ENCODE measurements at places on chromosomes 6 and 20.

GRCh38 chr6:86789779-86790411 is 147.4 kb upstream of the HTR1E start:
- no peak for DNase-seq

DNA sequence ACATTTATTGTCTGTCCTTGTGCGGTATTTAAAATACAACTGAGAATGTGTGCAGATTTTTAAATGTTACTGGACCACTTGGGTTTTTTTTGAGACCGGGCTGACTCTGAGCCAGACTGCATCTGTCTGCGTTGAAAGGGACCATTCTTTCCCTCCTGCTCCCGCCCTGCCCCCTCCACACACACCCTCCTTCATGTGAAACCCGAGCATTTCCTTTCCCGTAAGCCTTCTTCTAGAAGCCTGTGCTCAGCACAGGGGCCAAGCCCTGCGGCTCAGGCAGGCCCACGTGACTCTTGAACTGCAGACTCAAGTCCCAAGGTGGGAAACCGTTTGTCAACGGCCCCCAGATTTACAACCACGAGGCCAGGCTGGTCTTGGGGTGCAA is 82.7 kb upstream of the FOXC1 start:
- peak; percentile 22 for DNase-seq

- DNase-seq: no peak
Observed at GRCh38 chr6:145960918-145961589, 3.1 kb downstream of the SHPRH start.

DNA sequence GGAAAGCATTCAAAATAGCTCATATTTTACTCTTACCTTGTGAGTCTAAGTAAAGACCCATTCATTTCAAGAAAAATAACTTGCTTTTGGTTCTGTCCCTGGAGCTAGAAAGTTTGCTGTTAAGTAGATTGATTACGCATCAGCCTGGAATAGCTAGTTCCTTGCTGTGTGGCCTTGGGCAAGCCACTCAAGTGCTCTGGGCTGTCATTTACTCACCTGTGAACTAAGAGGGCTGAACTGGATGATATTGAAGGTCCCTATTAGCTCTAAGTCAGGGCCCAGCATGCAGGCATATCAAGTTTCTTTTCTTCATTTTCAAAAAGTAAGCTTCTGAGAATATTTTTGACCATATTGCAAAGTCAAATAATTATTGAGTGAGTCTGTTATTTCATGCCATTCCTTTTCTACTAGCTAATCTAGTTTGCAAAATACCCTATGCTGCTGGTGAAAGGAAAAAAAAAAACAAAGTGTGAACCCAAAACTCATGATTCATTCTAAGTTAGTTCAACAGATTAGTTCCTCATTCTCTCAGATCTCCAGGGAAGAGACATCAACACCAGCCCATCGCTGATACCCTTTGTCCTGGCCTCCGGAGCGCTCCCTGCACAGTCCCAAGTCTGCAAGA is 106.5 kb upstream of the GMDS start:
- DNase-seq: no peak

DNA sequence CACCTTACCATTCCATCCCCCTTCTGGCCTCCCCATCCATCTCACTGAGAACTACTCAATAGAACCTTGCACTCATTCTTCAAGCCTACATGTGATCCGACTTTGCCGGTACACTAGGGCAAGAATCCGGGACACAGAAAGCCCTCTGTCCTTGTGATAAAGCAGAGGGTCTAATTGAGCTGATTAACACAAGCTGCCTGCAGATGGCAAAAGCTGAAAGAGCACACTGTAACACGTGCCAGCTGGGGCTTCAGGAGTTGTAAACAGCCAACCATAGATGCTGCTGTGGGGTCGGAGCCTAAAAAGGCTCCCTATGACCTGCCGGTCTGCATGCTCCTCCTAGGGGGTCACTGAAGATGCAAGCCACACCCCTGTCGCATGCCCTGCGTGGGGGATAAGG is 124.1 kb downstream of the RNF144B start:
- DNase-seq: no peak

DNA sequence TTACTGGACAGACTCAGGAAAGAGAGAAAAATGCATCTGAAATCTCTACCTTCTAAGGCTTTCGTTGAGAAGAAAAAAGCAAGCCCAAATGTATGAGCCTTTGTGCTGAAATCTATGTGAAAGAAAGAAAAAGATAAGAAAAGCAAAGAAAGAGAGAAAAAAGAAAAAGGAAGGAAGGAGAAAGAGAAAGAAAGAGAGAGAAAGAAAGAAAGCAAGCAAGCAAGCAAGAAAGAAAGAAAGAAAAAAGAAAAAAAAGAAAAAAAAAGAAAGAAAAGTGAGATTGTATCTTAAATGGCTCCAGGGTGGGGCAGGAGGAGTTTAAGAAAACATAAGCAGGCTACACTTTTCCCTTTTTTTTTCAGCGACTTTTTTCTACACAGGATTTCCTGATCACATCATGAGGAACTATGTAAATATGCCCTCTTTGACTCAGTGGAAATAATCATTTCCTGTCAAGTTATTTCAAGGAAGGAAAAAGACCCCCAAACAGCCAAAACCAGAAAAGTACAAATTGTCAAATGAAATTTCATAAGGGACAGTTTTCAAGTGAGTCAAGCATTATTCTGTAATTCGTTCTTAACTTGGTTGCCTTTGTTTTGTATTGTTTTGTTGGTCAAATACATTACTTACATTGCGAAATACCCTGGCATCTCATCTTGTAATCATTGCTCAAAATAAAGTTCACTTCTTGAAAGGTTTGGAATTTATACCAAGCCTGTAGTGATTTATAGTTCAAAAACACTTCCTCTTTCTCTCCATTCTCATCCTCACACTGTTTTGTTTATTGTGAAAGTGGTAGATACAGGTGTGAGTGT is 79.5 kb upstream of the RNF217 start:
- DNase-seq: no peak

DNA sequence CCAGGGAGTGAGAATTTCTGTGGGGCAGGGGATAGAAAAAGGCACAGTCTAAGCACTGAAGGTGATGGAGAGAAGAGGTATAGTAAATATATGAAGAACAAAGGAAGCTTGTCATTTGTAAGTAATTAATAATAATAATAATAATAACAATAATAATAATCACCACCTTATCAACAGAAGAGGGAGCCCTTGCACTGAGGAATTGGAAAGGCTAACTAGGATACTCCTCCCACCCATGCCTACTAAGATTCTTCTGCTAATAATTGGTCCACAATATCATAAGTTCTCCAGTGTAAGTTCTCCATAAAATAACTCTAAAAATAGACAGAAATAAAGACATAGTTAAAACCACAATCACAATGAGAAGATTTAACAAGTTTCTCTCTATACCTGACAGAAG is 912 bp upstream of the OR12D3 start:
- no peak for DNase-seq

DNA sequence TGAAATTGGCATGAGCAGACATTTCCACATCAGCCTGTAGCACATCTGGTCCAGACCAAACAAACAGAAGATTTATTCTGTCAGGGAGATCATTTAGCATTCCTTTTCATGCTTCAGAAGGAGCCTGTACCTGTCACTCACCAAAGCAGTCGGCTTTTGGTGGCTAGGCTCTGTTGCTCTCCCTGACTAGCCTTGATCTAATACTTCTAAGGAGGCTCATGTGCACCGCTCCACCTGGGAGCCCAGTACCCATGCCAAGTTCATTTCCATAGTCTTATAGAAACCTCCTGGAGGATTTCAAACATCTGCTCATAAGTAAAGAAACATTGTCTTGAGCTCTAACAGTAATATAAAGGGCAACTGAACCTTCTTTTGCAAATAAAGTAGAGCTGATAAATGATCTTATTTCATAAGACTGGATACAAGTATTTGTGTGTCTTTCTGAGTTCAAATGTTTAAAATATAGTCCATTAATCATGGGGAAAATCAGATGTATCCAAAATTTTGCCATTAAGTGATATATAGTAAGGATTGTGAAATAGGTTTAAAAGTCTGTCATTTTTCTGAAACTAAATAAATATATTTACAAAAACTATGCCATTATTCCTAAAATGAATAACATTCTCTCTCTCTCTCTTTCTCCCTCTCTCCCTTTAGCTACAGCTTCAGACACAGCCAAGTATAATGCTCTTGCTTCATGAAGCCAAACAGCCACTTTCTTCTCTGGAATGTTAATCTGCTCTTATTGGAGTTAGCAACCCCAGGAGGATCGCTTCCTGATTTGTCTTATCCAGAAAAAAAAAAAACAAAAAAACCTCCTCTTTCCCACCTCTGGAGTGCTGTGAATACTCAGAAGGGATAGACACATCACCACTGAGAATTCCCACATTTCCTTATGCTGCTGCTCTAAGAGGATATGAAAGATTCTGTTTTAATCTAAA is 192.7 kb upstream of the TFAP2D start:
- no peak for DNase-seq

DNA sequence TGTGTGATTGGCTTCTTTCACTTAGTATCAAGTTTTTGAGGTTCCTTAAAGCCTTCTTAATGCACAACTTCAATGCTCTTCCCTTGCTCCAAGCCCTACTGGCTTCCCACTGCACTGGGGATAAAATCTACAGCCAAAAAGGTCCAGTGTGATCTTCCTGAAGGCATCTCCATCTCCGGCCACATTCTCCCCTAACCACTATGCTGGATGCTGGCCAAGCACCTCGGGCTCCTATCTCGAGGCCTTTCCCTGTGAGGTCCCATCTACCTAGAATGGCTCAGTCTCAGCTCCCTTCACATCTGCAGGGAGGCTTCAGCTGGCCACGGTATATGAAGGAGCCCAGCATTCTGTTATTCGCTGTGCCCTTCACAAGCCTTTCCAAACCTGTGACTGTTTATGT is 48.1 kb downstream of the CNKSR3 start:
- DNase-seq: no peak

DNA sequence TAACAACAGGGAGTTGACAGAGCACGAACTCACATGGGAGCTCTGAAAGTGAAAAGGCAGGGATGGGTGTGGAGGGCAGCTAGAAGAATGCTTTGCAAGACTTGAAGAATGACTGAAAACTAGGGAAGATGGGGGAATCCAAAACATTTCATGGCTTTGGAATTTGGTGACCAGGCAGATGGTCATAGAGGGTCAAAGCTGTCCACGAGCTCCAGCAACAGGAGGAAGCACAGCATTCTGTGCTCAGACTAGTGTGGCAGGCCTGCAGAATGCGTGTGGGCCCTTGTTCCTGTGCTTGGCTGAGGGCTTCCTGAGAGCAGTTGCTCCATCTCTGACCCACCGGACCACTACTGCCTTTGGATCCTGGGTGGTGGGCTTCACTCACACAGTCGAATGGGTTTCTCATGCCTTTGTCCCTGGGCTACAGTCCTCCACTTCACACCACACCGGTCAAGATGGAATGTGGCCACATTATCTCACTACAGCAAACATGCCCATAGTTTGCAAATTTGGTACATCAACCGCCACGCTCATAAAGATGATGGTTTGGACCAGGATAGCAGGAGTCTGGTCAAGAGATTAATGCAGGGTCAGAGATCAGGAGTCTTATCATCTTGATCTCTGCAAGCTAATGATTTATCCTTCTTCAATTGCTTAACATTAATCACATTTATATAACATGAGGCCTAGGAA is 100.7 kb downstream of the SGK1 start:
- no peak for DNase-seq

DNA sequence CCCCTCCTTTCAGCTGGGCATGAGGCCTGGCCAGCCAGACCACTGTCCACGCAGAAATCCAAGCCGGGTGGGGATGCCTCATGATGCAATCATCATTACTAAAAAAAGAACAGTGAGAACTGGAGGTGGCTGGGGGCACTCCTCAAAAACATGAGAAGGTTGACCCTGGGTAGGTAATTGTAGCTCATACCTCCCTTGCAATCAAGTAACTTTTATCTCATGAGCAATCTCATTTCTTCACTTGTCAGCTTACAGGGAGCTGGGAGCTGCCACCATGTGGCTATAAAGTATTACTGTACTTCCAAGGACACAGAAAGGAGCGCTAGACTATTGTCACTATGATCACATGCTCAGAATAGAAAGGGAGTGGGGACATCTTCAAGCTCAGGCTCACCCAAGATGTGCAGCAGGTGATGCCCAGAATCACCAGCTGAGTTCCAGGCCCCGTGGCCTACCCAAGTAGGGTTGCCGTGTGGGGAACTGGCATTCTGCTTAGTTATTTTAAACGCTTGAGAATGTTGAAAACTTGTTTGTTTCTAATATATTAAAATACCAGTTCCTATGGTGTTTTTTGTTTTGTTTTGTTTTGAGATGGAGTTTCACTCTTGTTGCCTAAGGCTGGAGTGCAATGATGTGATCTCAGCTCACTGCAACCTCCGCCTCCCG is 3.0 kb upstream of the CDH26 start:
- no peak for DNase-seq

DNA sequence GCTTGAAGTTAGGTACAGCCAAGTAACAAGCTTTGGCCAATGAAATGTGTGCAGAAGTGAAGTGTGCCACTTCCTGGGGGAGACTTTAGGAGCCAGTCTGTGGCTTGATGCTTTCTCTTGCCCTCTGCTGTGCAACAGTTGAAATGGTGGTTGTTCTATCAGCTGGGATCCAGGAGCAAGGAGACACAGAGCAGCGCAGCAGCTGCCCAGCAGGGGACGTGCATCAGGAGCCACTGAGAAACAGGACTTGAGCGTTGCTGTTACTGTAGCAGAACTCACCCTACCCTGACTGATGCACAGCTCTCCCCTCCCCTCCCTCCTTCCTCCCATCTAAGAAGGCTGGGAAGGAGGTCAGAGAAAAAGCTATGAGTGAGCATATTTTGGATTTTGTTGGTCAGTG is 18.9 kb upstream of the CCN5 start:
- DNase-seq: no peak

GRCh38 chr20:25066386-25066785 is 8.4 kb upstream of the ACSS1 start:
- no peak for DNase-seq

DNA sequence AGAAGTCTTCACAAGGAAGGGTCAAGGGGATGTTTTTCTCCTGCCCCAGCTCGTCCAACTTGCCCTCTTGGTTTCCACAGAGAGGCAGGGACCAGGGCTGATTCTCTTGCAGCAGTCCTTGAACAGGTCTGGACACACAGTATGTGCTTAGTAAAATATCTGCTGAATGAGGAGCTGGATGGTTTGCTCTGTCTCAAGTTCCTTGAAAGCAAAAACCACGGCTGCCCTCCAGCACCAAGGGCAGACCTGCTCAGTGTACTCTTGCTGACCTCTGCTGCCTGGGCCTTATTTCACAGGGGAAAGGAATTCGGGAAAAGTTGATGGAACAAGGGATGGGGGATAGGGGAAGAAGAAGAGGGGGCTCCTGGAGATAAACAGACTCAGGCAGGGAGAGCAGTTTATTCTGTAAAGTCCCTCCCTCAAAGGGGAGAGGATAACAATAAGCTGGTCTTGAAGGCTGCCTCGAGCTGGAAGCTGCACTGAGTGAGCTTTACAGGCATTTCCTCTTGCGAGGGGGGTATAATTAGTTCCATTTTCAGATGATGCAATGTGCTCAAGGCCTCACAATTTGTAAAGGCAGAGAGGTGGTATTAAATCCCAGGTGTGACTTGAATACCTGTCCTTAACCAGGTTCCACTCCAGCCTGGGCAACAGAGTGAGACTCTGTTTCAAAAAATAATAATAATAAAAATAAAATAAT is 10.3 kb downstream of the KCNK5 start:
- no peak for DNase-seq

GRCh38 chr20:33474963-33475362 is 14.9 kb upstream of the CBFA2T2 start:
- no peak for DNase-seq
